ENCODE measurements at places on chromosomes 5 and 9.

DNA sequence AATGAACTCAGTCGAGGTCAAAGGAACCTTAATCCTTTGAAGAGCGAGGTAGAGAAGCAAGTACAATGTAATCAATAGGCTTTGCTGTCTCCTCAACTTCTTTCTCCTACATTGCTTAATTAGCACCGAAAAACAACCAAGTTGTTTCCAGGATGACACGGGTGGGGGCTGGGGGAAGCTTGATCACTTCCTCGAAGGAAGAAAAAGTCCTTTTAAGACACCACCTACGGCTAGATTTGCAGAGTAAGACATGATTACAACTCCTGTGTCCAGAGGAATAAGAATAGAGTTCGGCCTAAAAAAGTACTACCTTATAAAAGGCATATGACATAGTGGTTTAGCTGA is 811 bp upstream of the ARRDC3 start:
- no peak for DNase-seq

- DNase-seq, result no peak
Measured at GRCh38 chr9:8822667-8823025, 1023.1 kb upstream of the DMAC1 start.

DNA sequence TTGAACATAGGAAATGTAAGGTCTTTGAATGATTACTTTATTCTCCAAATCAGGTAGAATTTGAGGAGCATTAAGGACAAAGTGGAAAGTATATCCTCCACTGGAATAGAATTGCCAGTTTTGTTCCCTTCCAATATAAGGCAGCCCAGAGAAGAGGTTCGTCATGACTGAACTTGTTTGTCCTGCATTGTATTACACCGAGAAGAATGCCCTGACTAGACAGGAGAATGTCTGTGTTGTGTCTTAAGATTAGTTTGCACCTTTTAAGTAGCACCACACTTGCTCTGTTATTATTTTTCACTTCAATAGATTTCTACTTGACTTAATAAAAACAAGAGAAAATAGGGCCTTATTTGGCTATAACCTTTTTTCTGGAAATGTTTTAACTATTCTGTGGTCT is 586.2 kb upstream of the PTGER4 start:
- DNase-seq, result no peak

DNA sequence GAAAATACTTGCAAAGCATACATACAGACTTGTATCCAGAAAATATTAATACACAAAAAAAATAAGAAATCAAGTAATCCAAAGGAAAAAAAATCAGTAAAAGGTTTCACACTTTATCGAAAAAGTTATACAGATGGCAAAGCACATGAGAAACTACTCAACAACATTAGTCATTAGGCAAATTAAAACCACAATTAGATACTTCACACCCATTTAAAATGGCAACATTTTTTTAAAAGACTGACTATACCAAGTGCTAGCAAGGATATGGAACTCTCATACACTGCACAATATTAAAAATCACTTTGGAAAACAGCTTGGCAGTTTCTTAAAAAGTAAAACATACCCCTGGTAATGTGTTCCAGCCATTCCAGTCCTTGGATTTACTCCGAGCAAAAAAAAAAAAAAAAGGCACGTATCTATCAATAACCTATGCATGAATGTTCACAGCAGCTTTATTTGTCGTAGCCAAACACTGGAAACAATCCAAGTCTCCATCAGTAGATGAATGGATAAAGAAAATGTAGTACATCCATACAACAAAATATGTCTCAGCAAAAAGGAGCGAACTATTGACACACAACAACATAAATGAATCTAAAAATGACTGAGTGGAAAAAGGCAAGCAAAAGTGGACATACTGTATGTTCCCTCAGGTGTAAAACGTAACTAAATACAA is 66.0 kb downstream of the GNAQ start:
- DNase-seq, result no peak

- no peak for DNase-seq
Measured at GRCh38 chr5:150136305-150137167, 19.1 kb downstream of the PDGFRB start.

GRCh38 chr5:154206311-154206710 is 15.8 kb downstream of the GALNT10 start:
- no peak for DNase-seq

GRCh38 chr9:78030553-78031443 is 813 bp downstream of the GNAQ start:
- peak; percentile 7 for DNase-seq

- DNase-seq, result no peak
Measured at GRCh38 chr9:121404906-121405305, 34.9 kb upstream of the STOM start.

DNA sequence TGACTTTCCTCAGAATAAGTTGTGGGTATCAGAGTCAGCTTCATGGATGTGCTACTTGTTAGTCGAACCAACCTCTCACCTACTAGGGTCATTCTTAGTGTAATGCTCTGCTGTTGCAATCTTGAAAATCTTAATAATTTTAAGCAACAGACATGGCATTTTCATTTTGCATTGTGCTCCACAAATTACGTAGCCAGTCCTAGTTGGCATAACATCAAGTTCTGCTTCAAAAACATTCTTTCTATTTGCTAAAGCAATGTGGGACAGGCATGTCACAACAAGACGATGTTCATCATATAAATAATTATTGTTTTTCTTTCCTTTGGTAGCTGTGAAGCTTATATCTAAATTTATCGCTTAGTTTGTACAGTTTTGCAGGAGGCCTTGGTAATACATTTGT is 39.3 kb upstream of the CDH12 start:
- no peak for DNase-seq

- no peak for DNase-seq
Measured at GRCh38 chr5:143600396-143601075, 197.1 kb upstream of the NR3C1 start.

- no peak for DNase-seq
Measured at GRCh38 chr5:163696579-163696887, 191.1 kb downstream of the MAT2B start.

GRCh38 chr5:104355350-104355749 is 792.8 kb upstream of the NUDT12 start:
- no peak for DNase-seq

GRCh38 chr5:147188200-147189108 is 46.4 kb upstream of the STK32A start:
- DNase-seq, result no peak

DNA sequence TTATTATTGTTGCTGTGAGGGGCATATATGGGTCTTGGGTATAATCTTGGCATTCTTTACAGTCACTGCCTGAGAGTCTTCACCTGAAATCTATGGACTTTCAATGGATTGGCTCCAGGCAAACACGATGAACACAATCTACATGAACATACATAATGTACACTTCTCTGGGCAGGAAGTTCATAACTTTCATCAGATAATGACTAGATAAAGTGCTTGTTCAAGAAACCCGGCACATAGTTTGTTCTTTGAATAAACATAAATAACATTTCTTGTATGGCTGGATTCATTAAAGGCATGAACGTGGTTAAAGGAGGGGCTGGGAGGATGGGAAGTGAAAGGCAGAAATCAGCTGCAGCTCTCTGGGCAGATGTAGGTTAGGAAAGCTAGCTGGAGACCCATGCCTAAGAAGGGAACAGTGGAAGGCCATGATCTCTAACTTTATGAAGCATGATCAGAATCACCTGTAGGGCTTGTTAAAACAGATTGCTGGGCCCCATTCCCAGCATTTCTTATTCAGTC is 306.9 kb upstream of the EFNA5 start:
- DNase-seq, result no peak

- no peak for DNase-seq
Measured at GRCh38 chr9:82149501-82149946, 161.0 kb downstream of the SPATA31D1 start.

DNA sequence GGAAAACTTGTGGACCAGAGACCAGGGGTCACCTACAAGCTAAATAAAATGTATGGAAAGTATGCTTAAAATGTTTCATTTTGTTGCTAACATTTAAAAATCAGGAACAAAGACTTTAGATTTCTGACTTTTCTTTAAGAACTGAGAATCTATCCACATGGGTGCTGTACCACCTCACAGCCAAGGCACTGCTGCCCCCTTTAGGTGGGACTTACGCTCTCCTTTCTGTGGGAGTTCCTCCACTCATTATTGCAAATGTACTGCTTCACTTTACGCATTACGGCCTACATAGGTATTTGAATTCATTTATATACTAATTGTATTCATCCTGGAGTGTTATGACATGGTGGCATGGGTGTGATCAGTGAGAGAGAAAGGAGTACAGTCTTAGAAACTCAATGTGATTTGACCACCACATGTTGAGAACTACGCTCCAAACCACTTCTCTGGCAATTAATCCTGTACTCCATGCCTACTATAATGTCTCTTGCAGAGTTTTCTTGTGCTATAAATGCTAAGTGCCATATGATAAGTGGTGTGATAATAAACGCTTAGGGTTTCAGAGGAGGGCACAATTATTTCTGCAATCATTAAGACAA is 24.7 kb upstream of the CETN3 start:
- peak; percentile 19 for DNase-seq

DNA sequence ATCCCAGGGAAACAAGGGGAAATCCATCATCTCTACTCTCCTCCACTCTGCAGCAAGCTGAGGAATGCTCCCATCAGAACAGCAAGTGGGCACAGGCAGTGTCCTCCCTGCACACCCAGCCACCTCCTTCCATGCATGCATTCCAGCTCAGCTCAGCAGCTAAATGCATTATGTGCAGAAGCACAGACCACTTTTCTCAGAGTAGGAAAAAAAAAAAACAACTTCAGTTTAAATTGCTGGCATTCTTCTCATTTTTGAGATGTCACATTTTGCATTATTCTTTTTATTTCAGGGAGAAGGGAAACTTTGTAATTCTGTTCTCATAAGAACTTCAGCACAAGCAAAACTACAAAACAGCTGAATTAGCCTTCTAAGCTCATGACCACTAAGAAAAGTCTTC is 312.2 kb downstream of the SEMA5A start:
- no peak for DNase-seq

DNA sequence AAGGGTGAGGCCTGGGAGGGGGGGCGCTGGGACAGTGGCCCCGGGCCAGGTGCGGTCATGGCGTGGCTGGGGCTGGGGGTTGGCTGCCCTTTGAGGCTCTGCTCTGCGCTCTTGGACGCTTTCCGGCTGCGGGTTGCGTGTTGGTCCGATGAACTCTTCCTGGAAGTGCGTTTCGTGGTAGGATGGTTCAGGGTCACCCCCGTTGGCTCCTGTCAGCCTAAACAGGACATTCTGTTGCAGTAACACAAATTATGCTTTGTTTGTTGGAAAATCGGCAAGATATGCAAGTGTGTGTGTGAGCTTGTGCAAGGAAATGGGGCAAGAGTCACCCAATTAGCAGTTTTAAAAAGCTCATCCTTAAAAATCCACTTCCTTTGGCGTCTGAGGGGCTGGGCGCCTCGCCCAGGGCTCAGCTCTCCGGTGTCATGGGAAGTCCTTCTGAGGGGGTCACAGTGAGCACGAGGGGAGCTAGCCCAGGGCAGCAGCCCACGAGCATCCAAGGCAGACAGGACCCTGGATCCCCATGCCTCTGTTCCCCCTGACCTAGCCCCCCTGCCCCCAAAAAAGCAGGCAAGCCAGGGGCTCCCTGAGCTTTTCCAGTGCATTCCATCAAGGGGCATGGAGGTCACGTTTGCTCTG is 22.2 kb upstream of the RNU6ATAC start:
- DNase-seq, result no peak

DNA sequence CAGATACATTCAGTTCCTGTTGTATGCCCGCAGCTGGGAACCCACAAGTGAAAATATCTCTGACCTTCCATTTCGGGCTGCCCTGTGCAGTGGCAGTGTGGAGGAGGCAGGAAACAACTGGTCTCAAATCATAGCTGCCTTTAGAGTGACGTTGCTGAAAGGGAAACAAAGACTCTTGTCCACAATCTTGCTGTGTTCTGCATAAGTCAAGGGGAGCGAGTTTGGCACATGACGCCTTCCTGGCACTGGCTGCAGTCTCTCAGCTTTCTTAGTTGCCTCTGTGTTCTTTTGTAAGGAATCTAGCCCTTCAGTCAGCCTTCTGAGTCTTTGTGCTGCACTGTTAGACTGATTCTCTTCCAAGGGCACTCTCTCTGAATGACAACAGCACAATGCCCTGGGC is 24.0 kb downstream of the ADAMTS16 start:
- no peak for DNase-seq

- no peak for DNase-seq
Measured at GRCh38 chr9:76373173-76373783, 20.9 kb downstream of the RFK start.

GRCh38 chr5:138752951-138753793 is at the start of gene CTNNA1:
Gene CTNNA1 (plus strand): TSS chr5:138753425. CDS start chr5:138781925, 28,500 bp downstream.
- DNase-seq, result peak; percentile 21

DNA sequence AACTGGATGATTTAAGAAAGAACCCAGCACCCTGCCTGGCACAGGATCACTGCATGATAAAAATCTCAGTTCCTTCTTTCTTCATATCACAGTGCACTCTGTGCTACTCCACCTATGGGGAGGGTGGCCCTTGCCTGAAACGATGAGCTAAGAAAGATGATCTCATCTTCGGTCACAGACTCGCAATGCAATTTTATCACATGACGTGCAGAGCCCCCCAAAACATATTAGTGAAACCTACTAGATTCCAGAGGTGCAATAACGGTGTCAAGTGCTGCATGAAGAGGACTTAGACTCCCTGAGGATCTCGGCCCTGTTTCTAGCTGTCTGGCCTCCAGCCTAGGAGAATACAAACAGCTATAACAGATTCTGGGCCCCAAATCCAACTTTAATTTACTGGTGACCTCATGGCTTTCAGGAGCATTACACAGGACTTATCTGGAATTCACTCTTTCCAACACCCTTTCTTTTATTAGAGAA is 104.0 kb downstream of the EBF1 start:
- DNase-seq, result no peak

- no peak for DNase-seq
Measured at GRCh38 chr9:117691367-117691766, 12.8 kb upstream of the TLR4 start.

DNA sequence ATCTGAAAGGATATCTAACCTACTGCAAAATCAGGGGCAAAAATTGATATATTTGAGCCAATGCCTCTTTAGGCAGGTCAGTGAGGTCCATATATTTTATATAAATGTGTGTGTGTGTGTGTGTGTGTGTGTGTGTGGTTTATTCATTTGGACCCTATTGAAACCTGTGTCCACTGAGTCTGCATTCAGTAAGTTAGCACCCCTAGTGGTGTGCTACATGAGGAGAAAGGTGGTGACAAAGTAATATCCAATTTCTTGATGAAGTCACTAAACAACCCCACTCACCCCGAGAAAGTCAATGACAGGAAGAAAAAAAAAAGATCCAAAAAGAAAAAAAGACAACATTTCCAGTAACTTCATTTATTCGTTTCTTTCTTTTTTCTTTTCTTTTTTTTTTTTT is 4.1 kb downstream of the FBXW11 start:
- DNase-seq, result no peak

DNA sequence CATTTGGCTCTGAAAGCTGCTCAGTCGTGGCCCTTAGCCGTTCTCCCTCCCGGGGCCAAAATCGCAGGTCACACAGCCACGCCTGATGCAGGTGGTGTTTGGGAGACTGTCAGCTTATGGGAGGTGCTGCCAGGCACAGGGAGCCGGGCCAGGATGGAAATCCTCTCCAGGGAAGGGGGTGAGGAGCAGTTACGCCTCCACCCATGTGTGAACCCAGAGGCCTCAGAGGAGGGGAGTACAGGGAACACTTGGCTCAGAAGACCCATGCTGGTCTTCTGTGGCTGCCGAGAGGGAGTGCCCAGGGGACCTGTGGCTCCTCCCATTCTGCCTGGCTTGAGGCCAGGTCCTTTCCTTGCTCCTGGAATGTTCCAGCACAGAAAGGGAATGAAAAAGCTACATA is 3.6 kb upstream of the OLFM1 start:
- no peak for DNase-seq
